ENCODE measurements at places on chromosomes 2 and 18.

DNA sequence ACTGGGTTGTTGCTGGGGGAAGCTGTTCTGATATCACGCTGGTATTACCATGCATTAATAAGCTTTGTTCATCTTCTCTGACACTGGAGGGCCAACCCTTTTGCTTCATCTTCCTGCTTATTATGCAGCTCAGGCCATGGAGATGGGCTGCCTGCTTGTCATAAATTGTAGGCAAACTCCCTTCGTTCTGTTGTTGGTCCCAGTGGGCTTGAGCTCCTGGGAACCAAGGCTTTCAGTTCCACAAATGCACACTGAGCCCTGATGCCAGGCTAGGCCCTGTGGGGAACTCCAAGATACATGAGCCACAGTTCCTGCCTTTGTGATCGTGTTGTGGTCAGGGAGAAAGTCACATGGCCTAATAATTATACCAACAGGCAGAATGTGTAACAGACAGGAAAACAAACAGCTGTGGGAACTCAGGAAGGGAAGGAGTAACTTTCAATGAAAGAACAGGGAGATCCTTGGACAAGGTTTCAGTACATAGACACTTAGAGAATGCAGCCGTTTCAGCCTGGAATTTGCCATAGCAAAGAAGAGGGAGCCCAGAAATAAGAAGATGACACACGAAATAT is 49.0 kb upstream of the BCL2L11 start:
- DNase-seq, result peak; percentile 76

DNA sequence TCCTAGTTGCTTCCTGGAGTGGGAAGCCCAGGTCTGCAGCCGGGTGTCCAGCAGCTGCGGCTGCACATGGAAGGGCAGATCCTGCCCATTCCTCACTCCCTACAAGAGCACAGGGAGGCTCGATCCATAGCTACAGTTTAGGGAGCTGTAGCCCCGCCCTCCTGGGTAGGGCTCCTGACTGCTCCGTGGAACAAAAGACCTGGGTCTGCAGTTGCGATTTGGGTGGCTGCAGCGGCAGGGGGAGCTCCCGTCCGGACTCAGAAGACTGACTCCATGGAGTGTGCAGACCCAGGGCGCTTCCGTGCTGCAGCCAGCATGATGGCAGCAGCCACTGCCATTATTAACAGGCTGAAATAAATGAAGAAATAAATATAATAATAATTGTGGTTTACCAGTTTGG is 157.3 kb downstream of the CTNNA2 start:
- no peak for DNase-seq

- no peak for DNase-seq
Observed at GRCh38 chr18:74155276-74155675, 7.0 kb downstream of the TIMM21 start.

- DNase-seq, result no peak
Observed at GRCh38 chr2:43078781-43079755, 147.3 kb downstream of the ZFP36L2 start.

- DNase-seq, result no peak
Observed at GRCh38 chr2:74464406-74464805, 776 bp downstream of the MOGS start.

- no peak for DNase-seq
Observed at GRCh38 chr2:126634273-126634861, 21.6 kb upstream of the GYPC start.

- DNase-seq, result no peak
Observed at GRCh38 chr2:127943186-127943585, 57.4 kb upstream of the AMMECR1L start.

- DNase-seq, result no peak
Observed at GRCh38 chr2:240225131-240225530, 84.7 kb upstream of the OTOS start.

DNA sequence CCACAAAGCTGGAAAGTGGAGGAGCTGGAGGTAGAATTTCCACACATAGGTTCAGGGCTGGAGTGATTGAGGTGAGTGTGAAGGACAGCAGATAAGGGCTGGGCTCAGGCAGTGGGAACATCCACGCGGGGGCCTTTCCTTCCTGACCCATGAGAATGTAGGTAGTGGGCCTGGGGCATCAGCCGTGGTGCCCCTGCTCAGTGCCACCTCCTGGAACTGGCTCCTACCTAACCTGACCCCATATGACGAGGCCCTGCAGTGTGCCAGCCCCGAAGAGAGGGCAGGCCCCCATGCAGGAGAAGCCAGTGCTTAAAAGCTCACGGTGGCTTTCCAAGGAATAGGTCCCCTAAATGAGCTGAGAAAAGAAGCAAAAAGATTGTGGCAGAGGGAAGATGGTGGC is 66.2 kb downstream of the HS6ST1 start:
- DNase-seq, result no peak

DNA sequence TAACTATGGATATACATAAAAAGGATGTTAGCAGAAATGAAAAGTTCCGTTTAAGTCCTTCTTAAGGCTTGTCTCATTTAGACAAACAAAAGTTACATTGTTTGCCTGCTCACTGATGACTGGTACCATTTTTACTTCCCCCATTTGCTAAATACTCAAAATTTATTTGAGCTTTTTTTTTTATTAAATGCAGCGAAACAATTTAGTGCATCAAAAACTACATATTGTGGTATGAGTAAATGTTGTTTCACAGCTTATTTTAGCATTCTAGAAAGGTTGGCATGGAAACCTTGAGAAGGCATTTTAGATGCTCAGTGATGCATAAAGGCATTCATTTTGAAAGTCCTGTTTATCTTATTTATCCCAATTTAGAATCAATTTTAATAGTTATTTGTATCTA is 100.0 kb downstream of the MAP2 start:
- peak; percentile 34 for DNase-seq

GRCh38 chr2:122805346-122805745 is 1049.9 kb downstream of the TSN start:
- no peak for DNase-seq

DNA sequence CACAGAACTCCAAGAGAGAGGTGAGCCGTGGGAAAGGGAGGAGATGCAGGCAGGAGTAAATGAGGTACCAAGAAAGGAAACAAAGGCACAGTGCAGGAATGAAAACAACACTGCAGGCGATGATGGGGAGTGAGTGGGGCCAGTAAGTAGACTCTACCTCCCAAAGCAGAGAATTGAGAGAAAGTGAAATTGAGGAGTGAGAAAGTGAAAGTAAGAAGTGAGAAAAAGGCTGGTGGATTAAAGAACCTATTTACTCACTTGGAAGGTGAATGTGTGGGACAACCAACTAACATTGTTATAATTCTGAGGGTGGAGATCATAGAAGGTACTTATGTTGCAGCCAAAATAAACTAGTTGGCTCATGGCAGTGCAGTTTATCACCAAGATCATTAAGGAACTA is 193.1 kb upstream of the TMEM200C start:
- DNase-seq, result no peak

DNA sequence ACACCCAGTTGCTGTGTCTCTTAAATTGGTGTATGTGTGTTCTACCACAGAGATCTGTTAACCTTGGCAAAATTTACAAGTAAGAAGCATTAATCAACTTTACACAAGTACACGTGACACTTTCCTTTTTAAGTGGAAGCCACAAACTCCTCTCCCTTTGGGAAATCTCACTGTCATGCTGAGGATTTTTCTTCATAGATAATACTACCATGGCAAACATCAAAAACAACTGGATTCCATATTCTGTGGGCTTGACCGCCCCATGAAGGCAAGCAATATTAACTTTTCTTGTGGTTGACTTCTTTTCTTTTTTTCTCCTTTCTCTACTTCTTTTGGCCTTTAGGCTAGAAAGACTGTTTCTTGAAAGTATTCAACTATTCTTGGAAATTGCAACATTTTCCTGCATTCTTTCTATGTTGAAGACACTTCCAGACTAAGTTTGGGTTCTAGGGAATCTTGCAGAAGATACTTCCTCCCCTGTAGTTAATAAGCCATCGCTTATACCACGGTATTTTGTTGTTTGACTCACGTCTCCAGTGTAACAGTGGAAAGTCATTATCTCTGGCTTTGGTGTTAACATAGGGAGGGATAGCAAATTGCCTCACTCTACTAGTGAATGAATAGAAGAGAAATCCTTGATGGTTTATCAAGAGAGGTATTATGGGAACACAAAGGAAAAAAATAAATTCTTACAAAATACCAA is 79.5 kb downstream of the SLC8A1 start:
- DNase-seq, result no peak

DNA sequence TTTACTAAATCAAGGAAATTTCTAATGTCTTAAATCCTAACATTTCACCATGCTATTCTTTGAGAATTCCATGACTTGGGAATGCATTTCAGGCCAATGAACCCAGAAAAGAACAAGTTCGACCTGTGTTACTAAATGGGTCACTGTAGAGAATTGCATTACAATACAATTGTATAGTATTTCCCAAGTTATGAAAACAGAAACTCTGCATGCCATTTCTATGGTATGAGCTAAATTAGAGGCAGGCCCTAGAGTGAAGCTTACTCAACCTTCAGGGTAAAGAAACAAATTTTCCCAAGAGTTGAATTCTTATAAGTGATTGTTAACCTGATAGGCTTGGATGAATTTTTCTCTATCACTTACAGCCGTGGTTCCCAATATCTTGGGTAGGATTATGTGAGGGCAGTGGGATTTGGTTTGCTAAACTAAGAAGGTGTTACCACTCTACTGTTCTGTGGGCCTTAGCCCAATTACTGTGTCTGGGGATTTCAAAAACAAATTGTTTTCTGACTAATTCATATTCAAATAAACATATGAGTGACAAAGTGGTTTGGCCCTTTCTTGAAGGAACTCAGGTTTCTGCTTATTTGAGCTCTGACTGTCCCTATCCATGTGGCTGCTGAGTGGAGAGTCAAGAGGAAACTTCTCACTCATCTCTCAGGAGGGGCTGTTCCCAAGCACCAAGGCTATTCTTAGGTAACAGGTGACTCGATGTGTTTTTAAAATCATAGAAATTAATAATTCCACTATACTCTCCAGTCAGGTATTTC is 11.2 kb upstream of the SERPINB7 start:
- no peak for DNase-seq

- no peak for DNase-seq
Observed at GRCh38 chr18:46290440-46291020, 186.3 kb downstream of the HAUS1 start.

GRCh38 chr2:45009303-45009927 is at the start of gene SIX2:
Gene SIX2, minus strand, starts transcription at chr2:45009452. Its CDS starts 342 bp downstream, at chr2:45009110.
- DNase-seq, result peak; percentile 87

All from retinal pigment epithelial cell (primary cell).